ENCODE measurements at places on chromosomes 4 and X.

DNA sequence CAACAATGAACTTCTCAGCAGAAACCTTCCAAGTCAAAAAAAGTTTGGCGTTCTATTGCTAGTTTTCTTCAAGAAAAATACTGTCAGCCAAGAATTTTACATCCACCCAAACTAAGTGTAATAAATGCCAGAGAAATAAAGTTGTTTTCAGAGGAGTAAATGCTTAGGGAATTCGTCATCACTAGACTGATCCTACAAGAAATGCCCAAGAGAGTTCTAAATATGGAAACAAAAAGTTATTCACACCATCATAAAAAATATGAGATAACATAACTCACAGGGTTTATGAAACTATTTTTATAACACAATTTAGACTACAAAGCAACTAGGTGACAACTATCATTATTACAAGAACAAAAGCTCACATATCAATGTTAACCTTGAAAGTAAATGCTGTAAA, 259.5 kb upstream of the GABRA2 start:
- DNase-seq, result no peak

- DNase-seq, result no peak
These were observed 41.4 kb downstream of the ABHD18 start for GRCh38 chr4:128006592-128006991.

GRCh38 chrX:105775679-105776078, 46.7 kb upstream of the NRK start:
- no peak for DNase-seq

DNA sequence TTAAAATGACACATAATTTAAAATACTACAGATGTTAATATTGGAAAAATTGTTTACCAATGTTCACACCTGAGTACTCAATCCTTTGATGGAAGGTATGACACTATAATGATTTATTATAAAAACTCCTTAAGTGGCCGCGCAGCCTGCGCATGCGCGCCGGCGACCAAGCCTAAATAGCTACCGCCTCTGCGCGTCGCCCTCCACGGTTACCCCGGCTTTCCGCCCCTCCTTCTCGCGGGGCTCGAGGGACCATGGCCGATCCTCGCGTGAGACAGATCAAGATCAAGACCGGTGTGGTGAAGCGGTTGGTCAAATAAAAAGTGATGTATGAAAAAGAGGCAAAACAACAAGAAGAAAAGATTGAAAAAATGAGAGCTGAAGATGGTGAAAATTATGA, 170.2 kb downstream of the DMD start:
- DNase-seq, result no peak

GRCh38 chrX:2618516-2618915, 72.6 kb upstream of the CD99 start:
- DNase-seq, result no peak

DNA sequence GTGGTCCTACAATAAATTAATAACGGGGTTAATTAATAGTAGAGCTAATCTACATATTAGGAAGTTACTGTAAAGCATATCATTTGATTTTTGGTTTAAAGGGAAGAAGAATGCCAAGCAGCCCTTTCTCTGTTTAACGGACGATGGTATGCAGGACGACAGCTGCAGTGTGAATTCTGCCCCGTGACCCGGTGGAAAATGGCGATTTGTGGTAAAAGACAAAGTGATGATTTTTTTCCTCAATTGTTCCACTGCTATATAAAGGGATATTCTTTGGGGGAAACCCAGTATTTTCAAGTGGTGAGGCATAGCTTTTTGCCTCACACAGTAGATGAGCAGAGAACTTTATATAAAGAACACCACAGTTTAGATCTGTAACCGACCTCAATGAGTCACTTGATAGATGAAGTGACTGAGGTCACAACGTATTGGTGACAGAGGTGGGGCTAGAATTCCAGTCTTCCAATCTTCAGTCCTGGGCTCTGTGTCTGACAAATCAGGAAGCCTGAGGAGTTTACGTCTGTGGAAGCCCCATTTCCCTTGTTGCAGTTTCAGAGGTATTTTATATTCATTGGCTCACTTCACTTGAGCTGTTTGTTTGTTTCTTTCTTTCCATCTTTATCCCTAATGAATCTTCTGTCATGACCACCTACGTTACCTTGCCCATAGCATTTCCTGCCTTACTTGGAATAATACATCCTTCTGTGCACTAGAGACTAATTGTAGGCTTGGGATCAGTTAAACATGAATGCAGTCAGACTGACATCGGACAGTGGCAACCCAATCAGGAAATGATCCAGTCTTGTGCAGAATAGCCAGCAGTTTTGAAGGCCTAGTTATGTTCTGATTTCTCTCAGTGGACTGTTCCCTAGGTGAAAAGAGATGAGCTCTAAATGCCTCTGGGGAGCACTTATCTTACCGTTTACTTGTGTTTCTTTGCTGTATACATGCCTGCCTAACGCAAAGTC, 30.1 kb downstream of the ZRSR2 start:
- no peak for DNase-seq

GRCh38 chr4:181150191-181150590, 1093.0 kb upstream of the TENM3 start:
- no peak for DNase-seq

DNA sequence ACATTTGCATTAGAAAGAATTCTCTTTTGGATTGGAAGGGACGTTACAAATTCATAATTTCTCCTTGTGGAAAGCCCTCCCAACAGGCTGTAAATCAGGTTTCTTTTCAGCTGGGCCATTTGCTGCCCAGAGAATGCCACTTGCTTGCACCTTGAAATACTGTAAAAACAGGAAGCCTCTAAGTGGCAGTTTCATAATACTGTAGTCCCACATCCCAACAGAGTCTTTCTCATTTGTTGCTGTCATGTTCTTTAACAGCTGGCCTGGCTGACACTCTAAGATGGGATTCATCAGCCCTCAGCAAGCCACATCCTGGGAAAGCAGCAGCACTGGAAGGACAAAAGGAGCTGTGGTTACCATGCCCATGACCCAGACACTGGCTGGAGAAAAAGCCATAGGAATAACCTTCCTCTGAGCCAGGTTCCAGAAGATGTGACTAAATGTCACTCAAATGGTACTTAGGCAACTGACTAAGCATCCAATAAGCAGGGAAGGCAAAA, 221.9 kb upstream of the MBNL3 start:
- DNase-seq, result no peak

DNA sequence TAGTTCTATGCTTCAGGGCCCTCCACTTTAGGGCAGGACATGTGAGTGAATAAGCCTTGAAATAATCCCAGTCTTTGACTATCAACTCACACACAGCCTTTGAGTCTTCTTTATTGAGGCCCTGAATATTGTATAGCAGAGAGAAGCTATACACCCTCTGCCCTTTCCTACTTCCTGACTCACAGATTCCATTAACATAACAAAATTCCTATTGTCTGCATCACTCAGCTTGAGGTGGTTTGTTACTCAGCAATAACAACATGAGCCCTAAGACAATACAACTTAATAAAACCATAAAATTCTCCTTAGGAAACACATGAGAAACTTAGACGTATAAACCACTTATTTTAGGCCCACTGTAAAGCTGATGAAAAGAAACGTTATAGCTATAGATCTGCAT, 680.3 kb upstream of the DIAPH2 start:
- no peak for DNase-seq

DNA sequence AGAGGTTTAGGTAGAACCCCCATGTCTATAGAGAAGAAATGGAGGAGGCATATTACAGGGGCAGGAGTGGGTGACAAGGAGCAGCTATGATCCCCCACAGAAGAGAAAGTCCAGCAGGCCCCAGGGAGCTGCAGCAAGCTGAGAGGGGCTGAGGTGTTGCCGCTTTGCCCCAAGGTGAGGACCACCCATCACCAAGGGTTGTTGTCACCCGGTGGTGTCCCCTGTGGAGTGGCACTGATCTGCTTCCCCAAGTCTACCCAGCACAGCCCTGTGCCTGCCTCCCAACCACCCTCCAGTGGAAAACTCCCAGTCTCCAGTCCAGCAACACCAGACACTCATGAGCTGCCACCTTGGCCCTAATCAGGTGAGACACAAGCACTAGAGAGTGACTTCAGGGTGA, 149.3 kb upstream of the NOCT start:
- no peak for DNase-seq

DNA sequence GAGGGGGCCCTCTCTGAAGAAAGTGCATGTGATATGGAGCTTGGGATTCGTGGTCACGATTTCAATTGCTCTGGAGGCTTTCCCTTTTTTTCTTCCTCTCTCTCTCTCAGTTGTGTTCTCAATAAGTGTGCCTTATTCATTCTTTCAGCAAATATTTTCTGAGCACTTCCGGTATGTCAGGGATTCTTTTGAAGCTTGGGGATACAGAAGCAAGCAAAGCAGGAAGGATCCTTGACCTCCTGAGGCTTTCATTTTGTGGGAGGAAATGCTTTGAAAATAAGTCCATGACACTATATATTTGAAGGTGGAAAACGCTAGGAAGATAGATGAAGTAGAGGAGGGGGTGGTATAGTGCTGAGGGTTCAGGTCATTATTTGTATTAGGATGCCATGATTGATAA, 12.6 kb upstream of the GABRE start:
- no peak for DNase-seq

DNA sequence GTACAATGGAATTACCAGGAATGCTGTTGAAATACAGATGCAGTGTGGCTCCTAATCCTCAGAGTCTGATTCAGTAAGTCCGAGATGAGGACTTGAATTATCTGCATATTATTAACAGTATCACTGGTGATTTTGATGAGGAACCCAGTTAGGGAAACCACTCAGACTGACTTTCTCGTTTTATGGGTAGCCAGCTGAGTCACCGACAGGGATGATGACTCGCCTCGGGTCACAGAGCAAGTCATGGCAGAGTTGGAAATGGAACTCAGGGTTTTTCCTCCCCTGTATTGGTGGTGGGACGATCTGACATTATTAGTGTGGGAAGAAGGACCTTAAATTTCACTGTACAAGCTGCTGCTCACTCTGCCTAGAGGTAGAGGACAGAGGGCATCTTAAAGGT, 51.3 kb downstream of the RTL9 start:
- no peak for DNase-seq

Measured in activated T-helper 1 cell treated with Interleukin-2 at 50 U/mL for 16 hours (primary cell).